ENCODE measurements at places on chromosomes 7 and 10.

DNA sequence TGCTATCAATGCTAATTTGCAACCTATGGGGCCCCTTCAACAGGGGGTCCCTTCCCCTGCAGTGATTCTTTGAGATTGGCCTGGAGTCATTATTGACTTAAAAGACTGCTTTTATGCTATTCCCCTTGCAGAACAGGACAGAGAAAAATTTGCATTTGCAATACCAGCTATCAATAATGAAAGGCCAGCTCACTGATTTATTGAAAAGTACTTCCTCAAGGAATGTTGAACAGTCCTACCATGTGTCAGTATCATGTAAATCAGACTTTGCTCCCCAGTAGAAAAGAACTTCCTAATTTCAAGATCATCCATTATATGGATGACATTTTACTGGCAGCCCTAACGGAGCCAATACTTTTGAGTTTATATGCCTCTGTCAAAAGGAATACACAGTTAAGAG lies 29.7 kb upstream of the ABCA13 start:
- DNase-seq = no peak

DNA sequence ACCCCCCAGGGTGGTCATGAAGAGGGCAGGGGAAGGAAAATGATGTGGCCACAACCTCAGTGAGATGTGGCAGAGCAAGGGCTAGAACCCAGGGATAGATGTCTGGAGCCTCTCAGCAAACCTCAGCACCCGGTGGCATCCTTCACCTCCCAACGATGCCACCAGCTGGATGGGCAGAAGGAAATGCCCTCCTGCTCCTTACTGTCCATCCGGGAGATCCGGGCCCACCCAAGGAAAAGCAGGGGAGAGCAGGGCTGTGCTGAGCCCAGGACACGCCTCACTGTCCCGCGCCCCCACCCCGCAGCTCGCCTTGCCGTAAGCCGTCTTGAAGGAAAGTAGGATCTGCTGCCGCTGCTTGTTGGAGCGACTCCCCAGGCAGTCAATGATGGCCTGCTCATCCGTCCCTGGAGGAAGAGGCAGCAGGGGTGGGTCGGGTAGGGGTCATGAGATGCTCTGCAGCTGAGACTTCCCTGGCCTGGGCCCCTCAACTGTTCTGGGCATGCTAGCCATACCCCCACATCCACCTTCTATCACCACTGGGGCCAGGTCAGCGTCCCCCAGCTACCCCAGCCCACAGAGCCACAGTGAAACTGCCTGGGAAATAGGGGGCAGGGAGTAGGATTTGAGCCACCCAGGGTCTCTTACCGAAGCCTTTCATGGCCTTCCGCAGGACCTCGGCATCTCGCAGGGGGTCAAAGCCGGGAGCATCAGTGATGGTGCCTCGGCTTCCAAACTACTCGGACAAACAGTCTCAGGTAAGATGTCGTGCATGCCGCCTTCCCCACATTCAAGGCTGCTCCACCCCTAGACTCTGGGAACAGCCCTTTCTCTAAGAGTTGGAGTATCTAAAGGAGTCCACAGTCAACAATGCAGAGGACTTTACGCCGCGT lies 34.3 kb downstream of the PLAC9 start:
- no peak for DNase-seq

GRCh38 chr10:101043363-101043707 lies 12.3 kb downstream of the SFXN3 start:
- no peak for DNase-seq

GRCh38 chr7:8433477-8434289 lies at the start of gene NXPH1:
Gene NXPH1 (plus strand): TSS chr7:8433609.
- peak; percentile 34 for DNase-seq

GRCh38 chr7:134431815-134432214 lies 27.1 kb downstream of the AKR1B1 start:
- no peak for DNase-seq

- no peak for DNase-seq
These were observed 353.4 kb downstream of the DNAJB6 start for GRCh38 chr7:157690058-157690832.

DNA sequence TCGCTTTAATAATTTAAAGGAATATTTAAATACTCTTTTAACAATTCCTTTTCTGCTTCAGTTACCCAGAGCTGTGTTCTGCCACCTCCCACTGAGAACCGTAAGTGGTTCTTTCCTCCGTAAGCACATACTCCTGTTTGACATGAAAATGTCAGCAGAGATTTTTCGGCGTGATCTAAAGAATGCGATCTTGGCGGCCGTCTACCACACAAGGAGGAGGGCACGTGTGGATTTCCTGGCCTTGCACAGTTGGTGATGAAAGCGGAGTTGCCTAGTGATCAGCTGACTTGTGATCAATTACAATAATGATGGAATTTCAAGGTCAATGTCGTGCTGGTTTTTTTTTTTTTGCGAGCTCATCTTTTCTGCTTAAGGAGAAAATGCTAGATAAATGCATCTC lies 35.6 kb upstream of the INSIG1 start:
- DNase-seq = no peak

GRCh38 chr10:810351-810846 lies 120.9 kb upstream of the DIP2C start:
- no peak for DNase-seq

DNA sequence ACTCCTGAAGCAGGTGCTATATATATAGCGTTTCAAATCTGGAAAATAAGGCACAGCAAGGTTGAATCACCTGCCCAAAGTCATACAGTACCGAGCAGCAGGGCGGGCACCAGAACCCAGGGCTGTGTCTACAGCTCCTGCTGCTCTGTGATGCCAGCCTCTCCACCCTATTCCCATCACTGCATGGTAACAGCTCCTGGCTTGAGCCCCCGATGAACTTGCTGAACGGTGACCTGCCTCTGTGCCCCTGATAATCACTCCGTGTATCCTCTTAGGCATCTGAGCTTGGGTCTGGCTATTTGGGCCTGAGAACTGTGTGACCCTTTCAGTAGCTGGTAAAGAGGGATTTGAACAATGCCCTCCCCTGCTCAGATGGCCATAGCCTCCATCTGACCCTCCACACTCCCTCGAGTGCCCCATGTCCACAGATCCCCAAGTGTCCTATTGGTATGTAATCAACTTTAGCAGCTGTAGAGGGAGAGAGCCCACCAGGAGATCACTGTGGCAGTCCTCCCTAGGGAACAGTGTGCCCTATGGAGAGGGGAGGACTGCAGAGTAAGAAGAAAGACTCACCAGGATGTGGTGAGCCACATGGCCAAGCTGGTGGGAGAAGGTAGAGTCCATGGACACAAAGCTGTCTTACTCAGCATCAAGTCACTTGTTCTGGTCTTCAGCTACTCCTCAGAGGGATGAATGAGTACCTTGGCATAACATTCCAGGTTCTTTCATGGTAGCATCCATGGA lies 1.1 kb upstream of the ARHGAP22 start:
- DNase-seq = no peak

DNA sequence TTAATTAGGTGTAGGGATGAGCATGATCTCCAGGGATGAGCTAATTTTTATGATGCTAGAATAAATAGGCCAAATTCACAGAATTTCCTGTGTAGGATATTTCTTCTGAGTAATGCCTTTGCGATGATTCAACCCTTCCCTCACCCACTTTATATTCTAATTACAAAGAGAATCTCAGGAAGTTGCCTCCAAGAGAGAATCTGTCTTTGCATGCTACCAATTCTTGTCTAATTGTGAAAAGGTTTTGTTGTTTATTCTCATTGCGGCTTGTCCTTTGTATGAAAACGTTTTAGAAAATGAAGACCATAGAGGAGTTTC lies 6.3 kb downstream of the C7orf57 start:
- no peak for DNase-seq

DNA sequence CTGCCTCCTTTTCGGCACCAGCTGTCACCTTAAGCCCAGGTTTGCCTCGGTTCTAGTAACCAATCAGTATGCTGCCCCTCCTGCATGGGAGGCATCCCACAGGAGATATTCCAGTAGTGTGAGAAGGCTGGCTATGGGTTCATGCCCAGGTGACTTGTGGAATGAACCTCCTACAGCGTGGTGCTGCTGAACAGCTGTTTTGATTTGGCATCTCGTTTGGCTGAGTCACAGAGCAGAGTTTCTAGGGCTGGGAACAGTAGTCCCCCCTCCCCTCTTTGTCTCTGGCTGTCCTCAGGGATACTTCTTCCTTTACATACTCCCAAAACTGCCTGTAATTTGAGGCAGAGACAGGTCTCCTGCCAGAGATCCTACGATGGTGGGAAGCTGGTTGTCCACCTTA lies 16.1 kb downstream of the R3HCC1L start:
- no peak for DNase-seq

DNA sequence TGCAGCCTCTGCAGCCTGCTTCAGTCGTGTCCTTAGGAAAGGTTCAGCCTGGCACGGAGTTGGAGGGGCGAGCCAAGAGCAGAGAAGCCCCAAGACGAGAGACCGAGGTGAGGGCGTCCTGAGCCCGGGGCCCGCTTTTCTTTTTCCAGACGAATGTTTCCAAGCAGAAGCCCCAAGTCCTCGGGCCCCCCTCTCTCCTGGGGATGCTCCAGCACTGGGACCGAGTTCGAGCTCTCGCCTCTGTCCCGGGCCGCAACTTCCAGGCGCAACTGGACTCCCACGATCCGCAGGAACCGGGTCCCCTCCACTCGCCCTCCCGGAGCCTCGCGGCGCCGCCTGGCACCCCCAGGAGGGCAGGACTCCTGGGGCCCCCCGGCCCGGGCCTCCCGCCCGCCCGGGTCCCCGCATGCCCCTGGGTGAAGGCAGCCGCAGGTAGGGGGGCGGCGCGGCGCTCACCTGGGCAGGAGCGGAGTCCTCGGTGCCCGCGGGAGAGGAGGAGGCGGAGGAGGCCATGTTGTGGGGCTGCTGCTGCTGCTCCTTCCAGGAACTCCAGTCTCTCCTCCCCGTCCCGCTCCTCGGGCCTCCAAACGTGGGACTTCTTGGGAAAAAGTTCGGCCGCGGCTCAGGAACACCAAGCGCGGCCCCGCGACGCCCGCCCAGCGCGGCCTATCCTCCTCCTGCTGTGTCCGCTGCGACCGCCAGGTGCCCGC lies 45.3 kb upstream of the CDK1 start:
- no peak for DNase-seq

DNA sequence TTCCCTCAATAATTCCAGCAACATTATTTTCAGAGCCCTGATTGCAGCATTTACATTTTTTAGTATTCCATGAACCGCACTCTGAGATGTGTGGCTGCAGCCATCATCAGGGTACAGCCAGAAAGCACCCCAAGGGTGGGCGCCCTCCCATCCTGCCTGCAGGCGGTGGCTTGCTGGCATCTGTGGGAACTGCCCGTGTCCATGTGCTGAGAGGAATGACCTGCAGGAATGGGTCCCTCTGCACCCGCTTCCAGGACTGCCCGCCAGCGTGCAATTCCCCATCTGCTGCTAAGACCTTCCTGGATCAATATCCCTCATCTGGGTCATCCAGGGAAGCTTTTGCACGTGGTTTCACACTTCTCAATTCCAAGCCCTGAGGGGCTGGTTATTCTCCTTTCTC lies 32.8 kb upstream of the NUB1 start:
- DNase-seq = no peak

DNA sequence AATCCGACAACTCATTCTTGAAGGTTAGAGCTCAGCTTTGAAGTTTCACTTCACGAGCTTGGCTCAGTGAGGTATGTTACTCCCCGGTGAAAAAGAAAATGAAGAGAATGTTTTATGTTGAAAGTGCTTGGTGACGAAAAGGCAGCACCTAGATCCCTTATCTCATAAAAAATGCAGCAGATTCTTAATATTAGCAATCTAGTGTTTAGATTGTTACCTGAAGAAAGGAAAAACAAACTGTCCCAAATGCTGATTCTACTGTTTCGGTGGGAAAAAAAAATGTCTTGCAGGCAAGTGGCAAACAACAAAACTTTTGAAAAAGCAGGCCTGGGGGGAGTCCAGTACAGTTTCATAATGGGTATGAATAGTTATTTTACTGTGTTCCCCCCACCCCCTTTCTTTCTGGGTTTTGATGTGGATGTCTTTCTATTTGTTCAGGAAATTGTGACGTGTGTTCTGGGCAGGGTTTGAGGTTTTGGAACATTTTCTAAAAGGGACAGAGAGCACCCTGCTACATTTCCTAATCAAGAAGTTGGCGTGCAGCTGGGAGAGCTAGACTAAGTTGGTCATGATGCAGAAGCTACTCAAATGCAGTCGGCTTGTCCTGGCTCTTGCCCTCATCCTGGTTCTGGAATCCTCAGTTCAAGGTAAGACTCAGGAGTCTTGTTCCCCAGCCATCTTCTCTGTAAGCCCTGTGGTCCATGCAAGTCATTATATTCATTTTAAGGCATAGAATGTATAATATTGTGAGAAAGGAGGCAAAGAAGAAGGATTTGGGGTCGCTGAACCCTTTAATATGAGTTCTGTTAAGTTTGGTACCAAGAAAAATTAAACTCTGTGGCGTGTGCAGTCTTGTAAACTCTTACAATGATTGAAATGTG lies at the start of gene SRGN:
Gene SRGN (plus strand): TSS at position 514 of the 881 bp plus-strand sequence. CDS start 55 bp downstream, at position 569.
- no peak for DNase-seq

Data from NCI-H446 treated with DMSO at 0.1 percent for 48 hours (cell line).